ENCODE measurements at places on chromosomes 2 and 18.

GRCh38 chr2:204177977-204178522, 241.5 kb downstream of the ICOS start:
- DNase-seq: no peak

GRCh38 chr2:15808204-15808910, 132.0 kb upstream of the MYCN start:
- DNase-seq: no peak

- peak; percentile 24 for DNase-seq
Observed at GRCh38 chr18:73235921-73236320, 368.1 kb upstream of the NETO1 start.

- no peak for DNase-seq
Observed at GRCh38 chr2:131402320-131403039, 38.5 kb upstream of the RAB6D start.

DNA sequence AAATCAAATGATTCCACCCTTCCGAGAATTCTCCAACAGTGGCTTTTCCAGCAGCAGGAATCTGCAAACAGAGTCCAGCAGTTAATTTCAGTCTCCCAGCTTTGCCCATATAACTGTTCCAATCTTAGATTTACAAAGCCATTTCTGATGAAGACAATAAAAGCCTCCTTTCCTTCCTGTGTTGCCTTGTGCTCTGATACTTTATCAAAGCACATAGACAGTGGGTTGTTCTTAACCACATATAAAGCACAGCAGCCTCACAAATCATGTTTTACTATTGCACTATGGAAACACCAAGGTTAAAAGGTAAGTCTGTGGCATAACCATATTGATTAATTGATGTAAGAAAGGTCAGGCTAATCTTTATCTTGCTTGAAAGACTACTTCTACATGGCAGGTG, 89.8 kb upstream of the MMADHC start:
- no peak for DNase-seq

DNA sequence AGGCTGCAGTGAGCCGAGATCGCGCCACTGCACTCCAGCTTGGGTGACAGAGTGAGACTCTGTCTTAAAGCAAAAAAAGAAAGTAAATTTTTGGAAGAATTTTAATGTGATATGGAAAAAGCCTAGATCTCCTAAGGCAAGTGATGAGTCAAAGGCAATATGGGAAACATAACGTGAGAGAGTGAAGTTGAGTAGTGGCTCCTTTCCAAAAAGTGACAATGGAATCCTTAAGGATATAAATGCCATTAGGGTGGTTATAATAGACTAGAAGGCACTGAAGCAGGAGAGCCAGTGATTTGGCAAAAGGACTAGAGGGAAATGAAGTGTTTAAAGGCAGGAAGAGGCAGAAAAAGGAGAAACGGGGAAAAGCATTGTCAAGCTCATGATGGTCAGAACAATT, 25.6 kb downstream of the ARHGAP28 start:
- DNase-seq: no peak

DNA sequence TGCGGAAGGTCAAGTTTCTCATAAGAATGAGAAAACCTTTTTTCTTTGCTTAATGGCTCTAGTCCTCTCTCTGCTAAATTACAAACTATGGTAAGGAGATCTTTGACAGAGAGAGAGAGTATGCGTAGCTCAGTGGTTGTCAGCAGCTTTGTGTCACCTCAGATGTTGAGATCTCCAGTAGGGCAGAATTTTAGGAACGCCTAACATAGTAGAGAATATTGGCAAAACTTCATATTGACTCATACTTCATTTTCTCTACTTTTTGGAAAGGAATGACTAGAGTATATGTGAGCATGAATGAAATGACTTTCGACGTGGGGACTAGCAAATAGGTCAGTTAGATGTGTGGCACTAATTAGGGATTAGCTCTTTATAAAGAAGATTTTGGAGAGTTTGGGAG, 64.0 kb downstream of the WDR7 start:
- no peak for DNase-seq

GRCh38 chr2:191298306-191298705, 53.1 kb downstream of the MYO1B start:
- peak; percentile 59 for DNase-seq

Measured in fibroblast of gingiva (primary cell).